ENCODE measurements at places on chromosomes 6 and 20.

DNA sequence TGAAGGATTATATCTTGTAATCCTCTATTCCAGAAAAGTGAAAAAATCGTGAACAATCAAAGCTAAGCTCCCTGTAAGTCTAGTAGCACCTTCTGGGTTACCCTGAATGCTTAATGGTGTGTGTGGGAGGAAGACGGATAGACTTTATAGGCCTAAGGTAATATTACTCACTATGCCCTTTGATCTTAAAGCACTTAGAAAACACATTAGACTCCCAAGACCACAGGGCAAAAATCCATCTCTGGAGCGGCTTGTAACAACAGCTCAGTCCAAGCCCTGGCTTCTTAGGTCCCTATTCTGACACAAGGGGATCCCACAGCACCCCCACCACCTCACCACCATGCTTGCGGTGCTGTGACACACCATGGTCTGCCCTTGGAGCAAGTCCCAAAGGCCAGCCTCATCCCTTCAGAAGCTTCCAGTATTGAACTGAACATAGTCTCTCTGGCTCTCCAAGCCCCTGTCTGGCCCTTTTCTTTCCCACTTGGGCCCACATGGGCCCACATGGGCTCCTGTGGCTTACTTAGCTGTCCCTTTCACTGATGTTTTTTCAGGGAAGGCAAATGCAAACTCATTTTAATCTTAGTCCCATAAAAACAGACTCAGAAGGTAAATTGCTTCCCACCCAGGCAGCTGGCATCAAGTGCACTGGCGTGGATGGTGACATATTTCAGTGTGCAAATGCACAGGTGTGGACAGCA, 28.3 kb downstream of the C6orf132 start:
- H3K36me3 ChIP-seq, result no peaks in the 10 kb centered on the region
- peak; percentile 70 for DNase-seq
- H3K27me3 ChIP-seq, result no peaks in the 10 kb centered on the region
- H3K4me3 ChIP-seq, result peak overlapping the region; percentile 2

DNA sequence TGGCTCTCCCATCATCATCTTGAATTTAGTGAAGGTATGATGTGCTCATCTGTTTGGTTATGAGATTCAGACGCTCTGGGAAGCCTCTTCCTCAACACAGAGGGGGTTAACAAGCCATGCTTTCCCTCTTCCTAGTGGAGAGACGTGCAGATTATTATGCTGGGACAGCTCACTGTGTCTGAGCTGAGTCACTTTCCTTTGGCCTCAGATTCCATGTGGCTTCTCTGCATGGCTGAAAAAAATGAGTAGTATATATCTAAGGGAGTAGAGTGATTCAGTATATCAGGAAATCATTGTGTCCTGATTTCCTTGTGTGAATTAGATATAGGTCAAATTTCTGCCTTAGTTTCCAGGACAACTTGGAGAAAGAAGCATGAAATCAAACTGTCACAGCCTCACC, 52.6 kb downstream of the FIG4 start:
- no peak overlapping the region for H3K4me3 ChIP-seq
- H3K27me3 ChIP-seq, result no peaks in the 10 kb centered on the region
- no peak overlapping the region for H3K27ac ChIP-seq
- H3K4me1 ChIP-seq, result no peaks in the 10 kb centered on the region
- DNase-seq, result no peak
- H3K36me3 ChIP-seq, result no peaks in the 10 kb centered on the region

DNA sequence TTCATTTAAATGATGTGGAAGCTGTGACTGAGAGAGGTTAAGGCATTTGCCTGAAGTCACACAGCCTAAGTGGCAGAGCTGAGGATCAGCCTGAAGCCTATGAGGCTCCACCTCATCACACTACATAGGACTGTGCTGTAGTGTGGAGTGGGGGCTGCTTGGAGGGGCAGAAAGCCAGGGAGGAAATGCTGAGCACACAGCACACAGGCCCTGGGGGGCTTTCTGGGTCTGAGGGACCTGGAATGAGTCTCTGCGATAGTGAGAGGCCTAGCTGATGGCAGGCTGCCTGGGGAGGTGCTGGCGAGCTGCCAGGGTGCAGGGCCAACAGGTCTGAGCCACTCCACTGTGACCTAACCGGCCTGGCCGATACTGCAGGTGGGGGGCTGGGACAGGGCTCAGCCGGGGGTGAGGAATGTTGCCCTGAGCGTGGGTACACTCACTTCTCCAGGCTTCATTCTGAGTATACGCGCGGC, 2.2 kb upstream of the ARHGAP40 start:
- H3K4me3 ChIP-seq, result no peak overlapping the region
- H3K27me3 ChIP-seq, result peaks cover 21% of the 10 kb centered on the region
- H3K4me1 ChIP-seq, result no peaks in the 10 kb centered on the region
- no peak for DNase-seq

- H3K27ac ChIP-seq, result no peak overlapping the region
- H3K36me3 ChIP-seq, result no peaks in the 10 kb centered on the region
- H3K27me3 ChIP-seq, result no peaks in the 10 kb centered on the region
Observed at GRCh38 chr6:139762587-139763031, 388.2 kb upstream of the CITED2 start.

DNA sequence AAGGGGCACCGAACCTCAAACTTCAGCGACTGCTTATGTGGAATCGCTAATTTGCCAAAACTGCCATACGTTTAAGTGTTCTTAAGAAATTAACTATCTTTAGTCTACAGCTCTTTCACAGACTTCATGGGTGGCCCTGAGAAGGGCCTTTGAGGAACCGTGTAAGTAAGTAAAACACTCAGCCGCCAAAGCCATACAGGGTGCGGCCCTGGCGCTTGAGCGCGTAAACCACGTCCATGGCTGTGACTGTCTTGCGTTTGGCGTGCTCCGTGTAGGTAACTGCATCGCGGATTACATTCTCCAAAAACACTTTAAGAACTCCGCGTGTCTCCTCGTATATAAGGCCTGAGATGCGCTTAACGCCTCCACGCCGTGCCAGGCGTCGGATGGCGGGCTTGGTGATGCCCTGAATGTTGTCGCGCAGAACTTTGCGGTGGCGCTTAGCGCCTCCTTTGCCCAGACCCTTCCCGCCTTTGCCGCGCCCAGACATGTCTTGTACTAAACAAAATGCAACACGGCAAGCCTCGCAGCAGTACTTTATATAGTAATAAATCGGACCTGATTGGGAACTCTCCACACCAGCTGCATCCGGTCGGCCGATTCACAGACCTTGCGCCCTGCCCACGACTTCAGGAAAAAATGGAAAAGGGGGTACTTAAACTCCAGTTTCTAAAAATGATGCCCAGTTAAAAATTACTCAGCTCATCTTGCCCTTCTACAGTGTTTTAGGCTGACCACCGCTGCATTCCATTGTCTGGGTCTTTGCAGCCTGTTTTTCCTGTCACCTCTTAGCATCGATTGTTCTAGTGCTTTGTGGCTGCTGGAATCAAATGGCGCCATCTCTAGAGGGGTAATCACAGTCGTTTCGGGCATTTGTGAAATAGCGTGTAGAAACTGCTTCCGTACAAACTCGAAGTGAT, 38.9 kb downstream of the OR2B2 start:
- peak overlapping the region; percentile 48 for H3K4me3 ChIP-seq
- no peaks in the 10 kb centered on the region for H3K27me3 ChIP-seq
- peak; percentile 90 for DNase-seq
- H3K27ac ChIP-seq, result peak overlapping the region; percentile 94
